Sigmoid colon (tissue), 7 donors: ENCODE measurements at places on chromosomes 3 and 15. TPM values are rescaled to one million over a fixed set of nuclear protein-coding genes. Genes with fewer than 3 reads are reported as not detected.

RARRES1 gene
- 6.4 TPM for total RNA-seq

CHST2 gene
- 4.1 TPM for total RNA-seq

CHL1 gene
- 86.7 TPM for total RNA-seq

GOLGA6L4 gene
- 1.4 TPM for total RNA-seq

IMPDH2 gene
- total RNA-seq, result 99.0 TPM

GRCh38 chr15:52960283-52960682 is 170.1 kb upstream of the ONECUT1 start:
- no peak for DNase-seq

DNA sequence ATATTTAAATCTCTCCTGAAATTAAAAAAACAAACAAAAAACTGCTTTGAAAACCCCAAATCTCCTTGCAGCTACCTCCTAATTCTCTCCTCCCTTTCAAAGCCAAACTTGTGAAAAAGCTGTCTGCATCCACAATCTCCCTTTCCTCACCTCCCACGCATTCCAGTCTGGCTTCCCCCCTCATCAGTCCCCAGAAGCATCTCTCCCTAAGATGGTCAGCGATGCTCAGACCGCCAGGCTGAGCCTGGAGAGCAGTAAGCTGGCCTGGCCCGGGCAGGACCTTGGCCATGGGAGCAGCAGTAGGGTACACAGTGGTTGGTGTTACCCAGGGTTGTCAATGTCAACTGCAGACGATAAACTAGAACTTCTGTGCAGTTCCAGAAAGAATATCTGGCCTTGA is 32.9 kb upstream of the BLM start:
- no peak for DNase-seq

- DNase-seq, result no peak
These were observed 415.7 kb upstream of the THBS1 start for GRCh38 chr15:39165020-39165706.

DNA sequence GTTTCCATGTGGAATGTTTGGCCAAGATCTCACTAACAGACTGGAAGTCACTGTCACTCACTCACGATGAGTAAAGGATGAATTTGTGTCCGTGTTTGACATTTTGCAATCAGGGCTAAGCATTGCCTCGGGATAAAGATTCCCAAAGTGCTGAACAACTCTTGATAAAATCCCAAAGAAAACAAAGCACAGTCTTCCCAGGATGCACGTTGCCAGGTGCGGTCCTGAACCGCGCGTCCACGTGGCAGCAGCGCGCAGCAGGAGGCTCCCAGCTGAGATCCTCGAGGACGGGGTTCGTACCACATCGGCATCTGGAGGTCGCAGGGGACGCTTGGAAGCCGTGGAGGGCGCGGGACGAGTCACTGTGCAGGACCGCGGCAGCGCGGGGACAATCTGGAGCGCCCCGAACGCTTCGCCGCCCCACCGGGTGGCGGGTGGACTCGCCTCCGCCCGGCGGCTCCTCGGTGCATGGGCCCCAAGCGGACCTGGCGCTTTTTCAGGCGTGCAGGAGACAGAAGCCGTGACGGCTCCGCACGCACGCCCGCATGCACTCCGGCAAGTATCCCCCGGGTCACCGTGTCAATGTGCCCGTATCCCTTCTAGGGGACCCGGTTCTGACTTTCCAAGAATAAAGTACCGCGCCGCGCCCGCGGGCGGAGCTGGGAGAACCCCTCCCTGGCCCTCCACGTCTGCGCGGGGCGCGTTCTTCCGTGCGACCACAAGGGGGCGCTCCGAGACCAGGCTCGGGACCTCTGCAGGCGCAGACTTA is 17.7 kb downstream of the CPN2 start:
- peak; percentile 90 for DNase-seq

- DNase-seq, result no peak
These were observed 53.6 kb upstream of the PXYLP1 start for GRCh38 chr3:141178026-141178425.

DNA sequence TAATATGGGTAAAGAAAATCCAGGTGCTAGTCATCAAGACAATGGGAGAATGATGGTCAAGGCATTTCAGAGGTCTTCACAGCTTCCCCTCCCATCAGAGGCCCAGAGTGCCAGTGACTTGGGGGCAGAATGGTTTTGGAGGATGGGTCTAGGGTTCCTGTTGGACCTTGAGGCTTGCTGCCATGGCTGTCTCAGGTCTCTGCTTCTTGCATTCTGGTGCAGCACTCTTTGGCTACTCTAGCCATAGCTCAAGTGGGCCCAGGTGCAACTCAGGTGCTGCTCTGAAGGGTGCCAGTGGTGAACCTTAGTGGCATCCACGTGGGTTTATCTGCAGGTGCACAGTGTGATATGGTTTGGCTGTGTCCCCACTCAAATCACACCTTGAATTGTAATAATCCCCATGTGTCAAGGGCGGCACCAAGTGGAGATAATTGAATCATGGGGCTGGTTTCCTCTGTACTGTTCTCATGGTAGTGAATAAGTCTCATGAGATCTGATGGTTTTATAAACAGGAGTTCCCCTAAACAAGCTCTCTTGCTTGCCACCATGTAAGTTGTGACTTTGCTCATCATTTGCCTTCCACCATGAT is 48.5 kb upstream of the PEX5L start:
- no peak for DNase-seq

GRCh38 chr15:84898761-84899160 is 14.3 kb downstream of the SLC28A1 start:
- no peak for DNase-seq

DNA sequence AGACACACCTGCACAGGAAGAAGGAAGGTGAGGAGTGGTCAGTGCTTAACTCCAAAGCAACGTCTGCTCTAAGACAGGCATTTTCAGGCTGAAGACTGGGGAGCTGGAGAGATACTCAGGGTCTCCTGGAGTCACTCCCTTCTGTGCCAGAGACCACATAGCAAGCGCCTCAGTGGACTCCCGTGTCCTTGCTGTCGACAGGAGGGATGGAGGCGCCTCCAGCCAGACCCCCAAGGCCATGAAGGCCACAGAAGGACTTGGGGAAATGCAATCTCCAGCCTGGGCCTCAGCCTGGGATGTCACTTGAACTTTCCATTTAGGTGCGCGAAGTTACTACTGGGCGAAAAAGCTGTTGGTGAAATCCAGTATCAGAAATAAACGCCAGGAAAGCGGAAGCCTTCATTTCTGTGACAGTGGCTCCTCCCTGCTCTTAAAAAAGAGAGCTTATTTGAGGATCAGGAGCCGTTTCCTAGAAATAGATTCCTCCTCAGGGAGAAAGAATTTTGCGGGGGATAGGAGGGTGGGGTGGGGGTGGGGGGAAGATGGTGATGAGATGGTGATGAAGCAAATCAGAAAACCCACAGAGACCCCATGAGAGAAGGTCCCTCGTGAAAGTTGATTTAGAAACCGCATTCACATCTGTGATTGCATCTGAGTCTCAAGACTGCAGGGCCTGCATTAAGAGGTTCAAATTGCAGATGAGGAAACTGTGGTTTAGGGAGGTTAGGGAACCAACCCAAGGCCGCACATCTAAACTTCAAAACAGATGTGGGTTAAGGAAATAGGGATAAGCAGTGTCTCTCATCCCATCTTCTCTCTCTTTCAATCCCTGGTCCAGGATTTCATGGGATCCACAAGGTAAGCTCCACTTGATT is 78.8 kb downstream of the ATP2B2 start:
- DNase-seq, result no peak

DNA sequence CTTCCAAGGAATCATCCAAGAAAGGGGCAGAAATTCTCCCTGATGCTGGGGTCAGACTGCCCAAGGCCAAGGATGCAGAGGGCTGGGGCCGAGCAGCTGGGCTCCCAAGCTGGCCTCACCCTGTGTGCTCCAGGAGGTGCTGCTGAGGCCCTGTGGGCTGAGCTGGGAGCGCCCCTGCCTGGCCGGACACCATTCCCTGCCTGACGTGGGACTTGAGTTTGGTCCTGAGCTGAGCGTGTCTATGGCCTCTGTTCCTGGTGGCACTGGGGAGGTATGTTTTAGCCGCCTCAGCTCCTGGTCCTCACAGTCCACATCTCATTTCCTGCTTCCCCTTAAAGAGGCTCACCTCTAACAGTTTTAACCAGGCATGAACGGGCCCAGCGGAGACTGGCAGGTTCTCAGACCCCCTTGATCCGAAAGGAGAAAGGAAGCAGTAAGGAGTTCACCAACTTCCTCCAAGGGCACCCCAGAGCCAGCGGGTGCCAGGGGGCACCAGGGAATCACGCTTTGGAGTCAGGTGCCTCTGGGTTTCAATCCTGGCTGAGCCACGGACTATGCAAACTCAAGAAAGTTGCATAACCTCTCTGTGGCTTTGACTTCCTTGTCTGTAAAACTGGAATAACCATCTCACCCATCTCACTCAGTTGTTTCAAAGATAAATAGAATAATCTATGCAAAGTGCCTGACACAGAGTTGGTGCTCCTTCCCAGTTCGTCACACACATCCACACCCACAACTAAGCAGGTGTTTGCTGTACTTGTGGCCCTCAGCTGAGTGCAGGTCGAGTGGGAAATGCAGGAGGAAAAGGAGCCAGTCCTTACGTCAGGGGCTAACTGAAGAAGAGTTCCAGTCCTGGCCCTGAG is 48.6 kb downstream of the SLC12A8 start:
- DNase-seq, result no peak

DNA sequence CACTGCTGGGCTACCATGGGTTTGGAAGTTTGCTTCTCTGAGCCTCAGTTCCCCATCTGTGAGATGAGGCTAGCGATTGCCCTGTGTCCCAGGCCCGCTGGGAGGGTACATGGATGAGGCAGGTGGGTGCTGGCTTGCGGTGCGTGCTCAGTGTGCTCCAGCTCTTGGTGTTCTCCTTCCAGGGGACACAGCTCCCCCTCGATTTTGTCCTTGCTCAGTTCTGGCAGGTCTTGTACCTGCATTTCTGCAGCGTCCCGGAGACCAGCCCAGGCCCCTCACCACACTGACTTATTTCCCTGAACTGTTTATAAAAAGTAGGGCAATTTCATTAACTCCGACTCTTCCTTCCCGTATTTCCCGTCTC is 95.4 kb downstream of the TBC1D2B start:
- peak; percentile 57 for DNase-seq
